ENCODE measurements at places on chromosomes 6 and 20.
A peak's percentile ranks its signal among the peaks of the same experiment; 100 is the strongest.

- no peak for DNase-seq
Measured at GRCh38 chr20:24633026-24633425, 163.6 kb downstream of the SYNDIG1 start.

- DNase-seq, result no peak
Measured at GRCh38 chr6:79138146-79138545, 60.1 kb upstream of the PHIP start.

GRCh38 chr6:108653949-108654348 lies 93.2 kb downstream of the FOXO3 start:
- DNase-seq, result no peak

GRCh38 chr6:137013738-137014602 lies 30.8 kb downstream of the IL20RA start:
- DNase-seq, result peak; percentile 59

Data from hematopoietic multipotent progenitor cell treated with erythropoietin and hydrocortisone succinate and interleukin-3 and kit ligand, for 4 days (in vitro differentiated cells).